ENCODE measurements at places on chromosomes 1 and 21.

GRCh38 chr1:164716992-164717703, 158.2 kb downstream of the PBX1 start:
- no peaks in the 10 kb centered on the region for H3K27me3 ChIP-seq
- peaks cover 10% of the 10 kb centered on the region for H3K4me1 ChIP-seq
- no peak overlapping the region for H3K27ac ChIP-seq
- H3K36me3 ChIP-seq = no peaks in the 10 kb centered on the region
- no peak overlapping the region for H3K4me3 ChIP-seq
- DNase-seq = no peak

DNA sequence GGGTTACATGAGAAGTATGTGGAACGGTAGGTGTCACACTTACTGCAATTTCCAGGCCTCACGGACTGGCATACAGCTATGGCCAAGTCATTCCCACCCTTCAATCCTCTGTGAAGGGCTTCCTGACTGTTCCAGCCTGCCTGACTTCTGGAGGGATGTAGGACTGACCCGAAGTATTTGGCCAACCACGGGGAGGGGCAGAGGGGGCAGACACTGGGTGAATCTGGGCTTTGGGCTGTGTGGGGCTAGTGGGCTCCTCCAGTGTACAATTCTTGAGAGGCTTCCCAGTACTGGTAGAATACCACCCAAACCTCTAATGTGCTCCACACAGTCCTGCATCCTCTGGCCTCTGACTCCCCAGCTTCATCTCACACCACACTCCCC, 78.2 kb downstream of the FAM78B start:
- H3K4me1 ChIP-seq = peaks cover 14% of the 10 kb centered on the region
- no peaks in the 10 kb centered on the region for H3K27me3 ChIP-seq
- DNase-seq = no peak
- no peak overlapping the region for H3K4me3 ChIP-seq
- no peaks in the 10 kb centered on the region for H3K36me3 ChIP-seq

DNA sequence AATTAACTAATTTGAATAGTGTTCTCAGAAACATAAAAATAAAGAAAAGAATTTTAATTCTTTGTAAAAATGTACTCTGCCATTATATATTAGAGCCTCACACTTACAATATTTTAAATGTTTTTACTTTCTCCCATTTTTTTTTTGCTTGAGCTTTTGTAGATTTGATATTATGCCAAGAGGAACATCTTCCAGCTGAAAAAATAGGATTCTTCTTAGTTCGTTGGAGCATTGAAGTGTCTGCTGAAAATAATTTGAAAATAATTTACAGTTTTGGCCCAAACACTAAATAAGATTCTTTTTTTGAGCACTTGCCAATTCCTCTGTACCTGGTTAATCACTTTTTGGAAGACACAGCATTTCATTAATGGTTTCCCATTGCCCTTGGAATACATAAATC, 175.0 kb upstream of the COL11A1 start:
- no peaks in the 10 kb centered on the region for H3K27me3 ChIP-seq
- no peak for DNase-seq
- no peaks in the 10 kb centered on the region for H3K36me3 ChIP-seq
- H3K4me3 ChIP-seq = no peak overlapping the region

- no peak overlapping the region for H3K27ac ChIP-seq
- H3K36me3 ChIP-seq = no peaks in the 10 kb centered on the region
- H3K27me3 ChIP-seq = peaks cover 7% of the 10 kb centered on the region
- no peak overlapping the region for H3K4me3 ChIP-seq
Observed at GRCh38 chr1:159839116-159839849, 12.6 kb downstream of the SLAMF8 start.

- no peak for DNase-seq
- H3K4me3 ChIP-seq = no peak overlapping the region
- no peak overlapping the region for H3K27ac ChIP-seq
- H3K27me3 ChIP-seq = no peaks in the 10 kb centered on the region
- H3K36me3 ChIP-seq = no peaks in the 10 kb centered on the region
Observed at GRCh38 chr1:218058730-218059129, 226.4 kb upstream of the RRP15 start.

Measured in activated T-helper 2 cell treated with anti-CD3 and anti-CD28 coated beads, Interferon-gamma antibody, Interleukin-2, Interleukin-4, amounts not matched to agents 10 μg/mL and 5 μg/mL and 100 μg/mL, durations not matched to agents 14 hours and 24 hours and 36 hours (primary cell).